OCI-LY7 (cell line): ENCODE measurements at places on chromosomes 4 and X. TPM values are rescaled to one million over a fixed set of nuclear protein-coding genes. Genes with fewer than 3 reads are reported as not detected.

DNA sequence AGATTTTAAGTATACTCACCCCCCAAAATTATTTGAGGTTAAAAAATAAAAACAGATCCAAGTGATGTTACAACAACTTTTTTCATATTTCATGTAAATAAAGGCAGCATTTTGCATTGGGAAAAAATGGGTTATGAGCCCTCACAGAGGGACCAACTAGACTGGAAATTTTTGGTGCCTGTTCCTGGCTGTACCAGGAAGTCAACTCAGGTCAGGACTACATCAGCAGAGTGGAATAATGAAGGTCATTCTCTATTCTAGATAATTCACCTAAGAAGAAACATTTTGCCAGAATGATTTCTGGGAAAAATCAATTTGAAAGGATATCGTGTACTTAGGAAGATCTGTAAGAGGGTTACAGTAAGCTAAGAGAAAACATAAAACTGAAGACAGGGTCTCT, 66.8 kb downstream of the CORIN start:
- no peak for DNase-seq

DNA sequence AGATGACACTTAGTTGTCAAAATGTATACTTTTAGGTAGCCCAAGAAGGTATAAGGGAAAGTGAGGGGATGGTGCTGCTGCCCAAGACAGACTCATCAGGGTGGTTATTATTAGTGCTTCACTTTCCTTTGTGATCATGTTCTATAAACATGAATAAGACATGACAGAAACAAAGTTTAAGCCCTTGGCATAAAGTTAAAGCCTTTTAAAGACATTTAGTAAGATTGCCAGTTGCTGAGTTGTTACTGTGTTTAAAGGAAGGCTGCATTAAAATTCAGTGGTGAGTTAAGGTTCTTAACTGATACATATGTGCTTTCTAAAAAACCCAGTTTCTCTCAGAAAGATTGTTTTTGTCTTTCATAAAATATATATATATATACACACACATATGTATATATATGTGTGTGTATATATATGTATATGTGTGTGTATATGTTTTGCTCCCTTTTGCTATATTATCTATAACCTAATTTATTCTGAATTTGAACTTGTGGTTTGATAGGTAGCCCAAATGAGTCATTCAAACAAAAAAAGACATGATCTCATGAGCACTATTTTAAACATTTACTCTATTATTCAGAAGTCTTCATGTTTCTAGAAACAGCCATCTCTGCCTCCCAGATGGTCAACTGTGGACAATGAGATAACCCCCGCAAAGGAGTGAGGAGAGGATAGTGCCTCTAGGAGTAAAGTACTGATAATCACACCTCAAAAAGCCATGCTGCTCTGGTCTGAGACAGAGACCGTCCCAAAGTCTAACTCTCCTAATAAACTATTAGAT, 98.1 kb upstream of the OTUD4 start:
- DNase-seq, result no peak

DNA sequence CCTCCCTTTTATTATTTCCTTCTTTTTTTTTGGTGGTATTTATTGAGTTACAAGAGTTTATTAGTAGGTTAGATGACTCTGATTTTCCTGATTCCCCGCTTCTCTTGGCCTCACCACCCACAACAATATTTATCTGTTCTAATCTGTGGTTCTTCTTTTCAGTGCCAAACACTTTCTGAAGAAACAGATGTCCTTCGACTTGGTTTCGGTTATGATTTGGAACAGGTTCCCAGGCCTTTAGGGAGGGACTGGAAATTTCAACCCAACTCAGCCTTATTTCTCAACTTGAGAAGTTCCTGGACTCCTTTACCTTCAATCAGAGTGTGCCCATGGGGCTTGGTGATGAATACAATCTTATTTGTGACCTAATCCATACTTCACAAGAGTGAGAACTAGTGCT, 108.1 kb downstream of the UCHL1 start:
- no peak for DNase-seq

RNF128 gene
- total RNA-seq, result not detected in 2 replicates
